HL-60 (cell line): ENCODE measurements at places on chromosomes 16 and 17.

- no peak for DNase-seq
Measured at GRCh38 chr16:2398520-2398919, 30.7 kb upstream of the CCNF start.

DNA sequence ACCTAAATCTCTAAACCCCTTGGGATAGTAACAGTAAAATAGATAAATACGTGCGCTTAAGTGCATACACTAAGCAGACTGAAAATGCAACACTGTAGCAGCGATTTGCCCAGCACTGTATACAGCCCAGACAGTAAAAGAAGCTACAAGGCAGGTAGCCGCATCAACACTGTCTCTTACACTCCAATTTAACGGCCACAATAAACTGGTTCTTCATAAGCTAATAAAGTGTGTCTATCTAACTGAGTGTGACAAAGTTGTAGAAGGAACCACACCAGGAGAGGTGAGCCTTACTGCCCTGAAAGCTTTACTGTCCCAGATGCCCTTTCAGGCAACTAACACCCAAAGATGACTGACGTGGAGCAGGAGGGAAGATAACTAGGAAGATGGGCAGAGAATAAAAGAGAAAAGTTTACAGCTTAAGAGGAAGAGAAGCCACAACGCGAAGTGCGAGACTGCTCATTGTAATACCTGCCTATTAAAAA, 847 bp downstream of the ZDHHC7 start:
- DNase-seq: no peak

DNA sequence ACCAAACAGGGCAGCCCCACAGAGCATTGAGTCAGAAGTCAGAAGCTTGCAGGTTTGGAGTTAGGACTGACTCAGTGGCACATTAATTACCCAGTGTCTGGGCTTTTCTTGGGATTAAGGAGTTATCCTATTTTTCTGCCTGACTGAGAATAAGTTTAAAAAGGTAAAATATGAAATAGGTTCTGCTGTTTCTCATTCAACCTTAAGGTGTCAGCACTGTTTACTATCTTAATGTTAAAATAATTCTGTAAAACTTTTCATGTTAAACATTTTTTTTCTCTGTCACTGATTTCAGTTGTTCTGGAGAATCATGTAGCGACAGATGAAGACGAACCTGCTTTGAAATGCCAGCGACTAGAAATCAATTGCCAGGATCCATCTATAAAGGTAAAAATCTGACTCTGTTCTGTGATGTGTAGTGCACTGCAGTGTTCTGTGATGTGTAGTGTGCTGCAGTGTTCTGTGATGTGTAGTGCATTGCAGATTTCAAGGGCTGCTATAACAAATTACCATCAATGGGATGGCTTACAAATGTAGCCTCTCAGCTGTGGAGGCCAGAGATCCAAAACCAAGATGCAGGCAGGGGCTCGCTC, 128.0 kb downstream of the LAT start:
- no peak for DNase-seq

GRCh38 chr16:3259836-3260235, 3.4 kb upstream of the MEFV start:
- DNase-seq: peak; percentile 68

DNA sequence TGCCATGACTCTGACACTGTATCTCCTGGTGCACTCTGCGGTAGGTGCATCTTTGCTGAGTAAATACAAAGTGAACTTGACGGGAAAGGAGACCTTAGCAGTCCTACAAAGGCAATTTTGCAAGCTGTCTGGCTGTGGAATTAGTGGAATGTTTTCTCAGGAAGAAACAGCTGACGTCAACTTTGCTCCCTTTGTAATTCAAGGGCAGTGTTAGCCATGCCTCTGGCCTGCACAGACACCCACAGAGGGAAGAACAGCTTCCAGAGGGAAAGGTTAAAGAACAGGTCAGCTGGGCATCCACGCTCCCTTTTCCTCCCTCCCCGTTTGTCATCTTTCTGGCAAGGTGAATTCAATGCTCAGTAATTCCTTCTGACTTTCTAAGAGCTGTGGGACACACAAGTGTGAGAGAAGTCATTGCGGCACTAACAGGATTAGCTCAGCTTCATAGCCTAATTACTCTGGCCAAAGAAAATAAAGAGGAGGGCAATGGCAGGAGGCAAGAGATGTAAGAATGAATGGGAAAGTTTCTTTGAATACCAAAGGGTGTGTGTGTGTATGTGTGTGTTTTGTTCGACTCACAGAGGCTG, 476.9 kb upstream of the GOT2 start:
- no peak for DNase-seq

DNA sequence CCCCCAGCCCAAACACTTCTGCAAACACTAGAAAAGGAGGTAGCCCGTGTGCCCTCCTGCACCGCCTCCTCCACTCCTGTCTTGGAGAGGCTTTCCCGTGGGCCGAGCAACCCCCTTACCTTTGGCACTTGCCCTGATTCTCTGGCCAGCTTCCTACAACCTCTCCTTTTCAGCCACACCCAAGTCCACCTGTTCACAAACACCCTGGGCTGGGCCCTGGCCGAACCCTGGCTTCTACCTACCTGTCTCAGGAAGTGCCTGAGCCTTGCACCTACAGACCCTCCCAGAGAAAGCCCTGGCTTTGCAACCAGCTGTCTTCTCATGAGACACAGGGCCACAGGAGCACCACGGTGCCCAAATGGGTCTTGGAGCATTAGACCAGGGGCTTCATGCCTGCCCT, 2.0 kb upstream of the ANTKMT start:
- no peak for DNase-seq

DNA sequence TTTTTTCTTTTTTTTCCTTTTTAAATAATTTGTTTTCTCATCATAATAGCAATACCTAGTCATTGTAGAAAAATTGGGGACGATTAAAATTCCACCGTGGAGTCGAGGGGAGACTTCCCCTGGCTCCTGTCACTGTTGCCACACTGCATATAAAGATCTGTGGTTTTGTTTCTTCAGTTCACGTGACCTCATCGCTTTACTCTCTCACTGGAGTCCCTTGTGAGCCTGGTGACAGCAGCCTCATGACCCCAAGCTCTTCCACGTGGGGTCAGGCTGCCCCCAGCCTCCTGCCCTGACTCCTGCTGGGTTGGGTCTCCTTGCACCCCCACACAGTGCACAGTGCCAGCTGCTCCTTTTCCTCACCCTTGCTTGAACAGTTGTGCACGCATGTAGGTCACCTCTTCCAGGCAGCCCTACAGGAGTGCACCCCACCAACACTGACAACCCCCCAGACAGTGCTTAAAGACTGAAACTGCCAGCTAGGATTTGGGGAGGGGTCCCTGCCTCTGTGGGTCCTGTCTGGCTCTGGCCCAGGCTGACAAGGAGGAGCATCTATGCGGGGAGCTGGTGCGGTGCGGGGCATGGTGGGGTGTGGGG, 7.3 kb upstream of the METRNL start:
- peak; percentile 63 for DNase-seq

GRCh38 chr17:34816848-34817247, 144.4 kb downstream of the CCT6B start:
- no peak for DNase-seq

- DNase-seq: no peak
Measured at GRCh38 chr16:22424161-22424937, 49.9 kb upstream of the CDR2 start.

DNA sequence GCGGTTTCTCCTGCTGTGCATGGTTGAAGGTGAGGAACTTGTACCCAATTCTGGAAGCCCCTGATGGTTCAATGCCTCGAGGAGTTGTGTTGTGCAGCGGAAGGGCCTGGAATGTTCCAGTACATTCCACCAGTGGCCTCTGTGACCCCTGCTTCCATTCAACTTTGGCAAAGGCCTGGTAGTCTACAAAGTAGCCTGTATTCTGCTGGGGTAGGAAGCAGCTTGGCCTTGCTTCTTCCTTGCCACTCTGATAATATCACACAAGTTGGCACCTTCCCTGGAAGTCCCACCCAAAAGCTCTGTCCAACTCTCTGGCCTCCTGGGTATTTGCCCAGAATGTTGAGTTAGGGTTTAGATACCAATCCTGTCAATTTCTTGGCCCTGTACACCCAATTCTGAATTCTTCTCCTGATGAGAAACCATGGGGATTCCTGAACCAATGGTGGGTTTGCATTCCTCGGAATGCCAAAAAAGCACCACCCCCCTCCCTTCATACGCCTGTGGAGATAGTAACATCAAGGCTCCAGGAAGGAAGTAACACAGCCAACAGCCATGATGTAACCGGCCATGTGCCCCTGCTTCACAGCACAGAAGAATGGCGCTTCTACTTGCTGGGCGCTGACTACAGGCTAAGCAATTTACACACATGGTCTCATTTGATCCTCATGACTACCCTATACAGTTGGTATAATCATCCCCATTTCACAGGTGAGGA, 11.8 kb upstream of the FAM117A start:
- DNase-seq: no peak

DNA sequence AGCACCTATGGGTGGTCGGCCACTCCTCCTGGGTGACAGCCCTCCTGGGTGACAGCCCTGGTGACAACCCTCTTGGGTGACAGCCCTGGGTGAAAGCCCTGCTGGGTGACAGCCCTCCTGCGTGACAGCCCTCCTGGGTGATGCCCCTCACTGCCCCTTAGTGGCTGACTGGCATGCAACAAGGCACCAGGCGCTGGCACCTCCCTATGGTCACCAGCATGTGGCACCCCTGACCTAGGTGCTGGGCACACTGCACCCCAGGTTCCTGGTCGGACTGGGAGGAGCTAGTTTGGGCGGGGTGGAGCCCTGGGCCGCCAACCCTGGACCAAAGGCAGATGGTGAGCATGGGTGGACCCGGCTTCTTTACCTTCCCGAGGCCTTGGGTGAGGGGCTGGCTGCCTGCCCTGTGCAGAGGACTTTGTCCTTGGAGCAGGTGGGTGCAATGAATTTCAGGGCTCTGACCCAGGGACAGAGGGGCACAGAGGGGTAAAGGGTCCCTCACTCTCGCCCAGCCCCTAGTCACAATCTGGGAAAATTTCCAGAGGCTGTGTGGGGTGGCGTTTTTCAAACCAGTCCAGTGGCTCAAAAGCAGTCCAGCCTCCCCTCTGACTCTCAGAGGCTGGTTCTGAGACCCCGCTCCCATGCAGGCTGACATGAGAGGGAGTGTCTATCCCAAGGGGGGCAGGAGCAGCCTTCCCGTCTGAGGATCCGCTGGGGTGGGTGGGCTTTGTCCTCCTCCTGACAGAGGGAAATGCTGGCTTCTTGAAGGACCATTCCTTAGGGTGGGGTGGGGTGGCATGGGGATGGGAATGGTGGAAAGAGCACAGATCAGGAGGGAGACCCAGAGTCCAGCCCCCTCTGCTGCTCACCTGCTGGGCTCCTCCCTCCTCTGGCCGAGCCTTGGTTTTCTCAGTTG, 25.9 kb upstream of the TNFRSF13B start:
- DNase-seq: peak; percentile 63

DNA sequence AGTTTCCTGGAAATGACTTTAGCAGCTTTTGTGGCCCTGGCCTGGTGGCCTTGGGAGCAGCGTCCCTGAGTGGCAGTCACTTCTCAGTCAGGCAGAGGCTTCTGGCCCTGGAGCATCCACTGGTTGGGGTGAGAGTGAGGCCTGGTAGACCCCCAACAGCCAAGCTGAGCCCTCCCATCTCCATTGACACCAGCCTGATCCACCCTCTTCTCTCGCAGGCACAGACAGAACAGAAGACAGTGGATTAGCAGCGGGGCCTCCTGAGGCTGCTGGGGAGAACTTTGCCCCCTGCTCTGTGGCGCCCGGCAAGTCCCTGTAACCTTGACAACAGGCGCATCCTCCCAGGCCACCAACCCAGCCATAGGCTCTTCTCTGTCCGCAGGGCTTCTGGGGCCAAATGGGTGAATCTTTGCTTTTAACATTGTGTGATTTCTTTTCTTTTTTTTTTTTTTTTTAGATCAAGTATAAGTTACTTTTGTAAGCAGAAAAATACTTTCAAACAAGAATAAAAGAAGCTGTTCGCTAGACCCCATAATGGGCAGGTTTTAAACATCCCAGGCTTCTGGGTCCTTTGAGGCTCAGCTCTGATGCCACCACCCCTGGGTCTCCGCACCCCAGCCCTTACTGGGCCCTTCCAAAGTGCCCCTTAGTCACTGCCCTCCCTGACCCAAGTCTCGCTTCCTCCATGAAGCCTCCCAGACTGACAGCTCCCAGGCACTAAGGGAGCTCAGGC, 12.7 kb upstream of the FLYWCH1 start:
- no peak for DNase-seq

- DNase-seq: peak; percentile 52
Measured at GRCh38 chr17:49851387-49852291, 3.8 kb upstream of the TAC4 start.

GRCh38 chr17:42623271-42623670, 13.8 kb downstream of the TUBG1 start:
- DNase-seq: no peak

- DNase-seq: peak; percentile 81
Measured at GRCh38 chr17:28725660-28726225, 290 bp downstream of the TLCD1 start.
